ENCODE measurements at places on chromosomes 3 and 15.

DNA sequence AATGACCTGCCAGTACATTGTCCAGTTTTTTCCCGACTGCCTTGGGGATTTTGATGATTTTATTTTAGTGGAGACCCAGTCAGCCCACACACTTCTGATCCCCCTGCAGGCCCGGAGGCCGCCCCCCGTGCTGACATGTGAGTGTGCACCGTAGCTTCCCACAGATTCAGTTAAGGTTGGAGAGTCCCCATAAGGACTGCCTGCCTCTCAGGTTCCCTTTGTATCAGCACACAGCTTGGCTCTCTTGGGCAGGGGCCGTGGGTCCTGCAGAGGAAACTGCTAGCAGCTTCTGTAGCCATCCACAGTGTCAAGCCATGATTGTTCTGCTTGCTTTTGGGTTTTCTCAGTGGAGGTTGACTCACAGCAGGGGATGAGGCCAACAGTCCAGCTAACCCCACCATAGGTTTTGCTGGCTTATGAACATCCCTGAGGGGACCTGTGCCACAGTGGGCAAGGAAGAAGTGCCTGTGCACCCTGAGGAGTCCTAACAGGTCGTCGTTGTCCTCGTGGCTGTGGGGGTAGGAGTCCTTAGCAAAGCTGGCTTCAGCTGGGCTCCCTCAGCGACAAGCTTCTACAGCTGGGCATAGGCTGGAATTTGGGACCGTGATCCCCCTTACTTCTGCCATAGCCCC, 46.4 kb downstream of the DLEC1 start:
- DNase-seq, result no peak

DNA sequence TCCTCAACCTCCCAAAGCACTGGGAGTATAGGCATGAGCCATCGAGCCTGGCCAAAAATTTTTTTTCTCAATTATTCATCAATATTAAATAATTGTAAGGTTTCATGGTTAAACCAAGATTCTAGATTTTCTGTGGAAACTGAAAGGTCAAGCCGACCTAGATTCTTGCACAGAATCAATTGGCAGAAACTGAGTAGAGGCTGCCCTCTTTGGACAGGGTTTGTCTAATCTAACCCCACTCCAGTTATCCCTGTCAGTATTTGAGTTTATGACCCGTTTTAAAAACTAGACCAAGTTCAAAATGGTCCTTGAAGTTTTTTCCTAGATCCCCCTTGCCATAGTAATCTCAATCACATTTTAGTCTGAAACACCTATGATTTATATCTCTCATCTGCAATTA, 8.6 kb upstream of the ADAM10 start:
- no peak for DNase-seq

- no peak for DNase-seq
Measured at GRCh38 chr15:74234598-74234875, 1.6 kb upstream of the CCDC33 start.

DNA sequence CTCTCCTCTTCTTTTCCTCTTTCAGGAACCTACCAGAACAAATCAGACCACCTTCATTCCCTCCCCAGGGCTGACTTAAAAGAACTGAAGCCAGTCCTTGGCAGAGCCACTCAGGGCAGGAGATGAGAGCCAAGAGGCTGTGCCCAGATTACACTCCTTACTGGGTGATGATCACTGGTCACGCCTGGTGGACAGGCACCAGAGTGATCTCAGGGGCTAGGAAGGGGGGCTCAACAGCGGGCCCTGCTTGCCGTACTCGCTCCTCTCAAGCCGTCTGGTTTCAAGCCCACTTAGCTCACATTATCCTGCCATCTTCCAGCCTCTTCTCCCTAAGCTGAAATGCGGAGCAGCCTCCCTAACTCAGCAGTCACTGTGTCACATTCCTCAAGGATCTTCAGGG, 1.7 kb upstream of the FAH start:
- DNase-seq, result no peak

DNA sequence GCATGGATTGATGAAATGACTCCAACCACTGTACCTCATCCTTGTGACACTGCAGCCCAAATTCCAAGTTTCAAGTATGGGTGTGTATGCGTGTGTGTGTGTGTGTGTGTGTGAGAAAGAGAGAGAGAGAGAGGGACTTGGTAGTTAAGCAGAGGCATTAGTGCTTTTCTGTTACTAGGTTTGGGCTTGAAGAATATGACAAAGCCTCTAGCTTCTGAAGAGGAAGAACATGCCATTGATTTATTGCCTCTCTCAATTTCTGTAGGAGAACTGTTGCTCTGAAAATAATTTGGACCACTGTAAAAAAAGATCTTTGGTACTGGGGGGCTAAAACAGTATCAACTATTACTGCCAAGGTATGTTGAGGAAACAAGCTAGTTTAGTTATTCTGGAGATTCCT, 139.2 kb downstream of the AQP9 start:
- no peak for DNase-seq

DNA sequence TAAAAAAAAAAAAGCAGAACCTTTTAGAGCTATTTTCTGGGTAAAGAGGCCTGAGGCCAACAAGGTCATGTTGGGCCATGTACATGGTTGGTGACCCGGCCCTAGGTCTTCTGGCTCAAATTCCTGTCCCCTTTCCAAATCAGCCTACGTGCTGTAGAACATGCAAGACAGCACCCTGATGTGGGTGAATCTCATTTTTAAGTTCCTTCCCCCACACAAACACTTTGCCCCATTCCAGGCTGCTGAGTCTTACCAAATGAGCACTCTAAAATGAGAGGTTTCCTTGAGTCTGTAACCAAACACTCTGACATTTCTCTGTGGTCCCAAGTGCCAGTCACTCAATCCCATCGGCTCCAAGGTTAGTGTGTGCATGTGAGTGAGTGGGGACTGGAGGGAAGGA, 9.4 kb downstream of the BCL6 start:
- DNase-seq, result peak; percentile 38

GRCh38 chr3:8882642-8883041, 80.6 kb downstream of the RAD18 start:
- DNase-seq, result no peak

- no peak for DNase-seq
Measured at GRCh38 chr3:7333125-7333524, 472.2 kb downstream of the GRM7 start.

DNA sequence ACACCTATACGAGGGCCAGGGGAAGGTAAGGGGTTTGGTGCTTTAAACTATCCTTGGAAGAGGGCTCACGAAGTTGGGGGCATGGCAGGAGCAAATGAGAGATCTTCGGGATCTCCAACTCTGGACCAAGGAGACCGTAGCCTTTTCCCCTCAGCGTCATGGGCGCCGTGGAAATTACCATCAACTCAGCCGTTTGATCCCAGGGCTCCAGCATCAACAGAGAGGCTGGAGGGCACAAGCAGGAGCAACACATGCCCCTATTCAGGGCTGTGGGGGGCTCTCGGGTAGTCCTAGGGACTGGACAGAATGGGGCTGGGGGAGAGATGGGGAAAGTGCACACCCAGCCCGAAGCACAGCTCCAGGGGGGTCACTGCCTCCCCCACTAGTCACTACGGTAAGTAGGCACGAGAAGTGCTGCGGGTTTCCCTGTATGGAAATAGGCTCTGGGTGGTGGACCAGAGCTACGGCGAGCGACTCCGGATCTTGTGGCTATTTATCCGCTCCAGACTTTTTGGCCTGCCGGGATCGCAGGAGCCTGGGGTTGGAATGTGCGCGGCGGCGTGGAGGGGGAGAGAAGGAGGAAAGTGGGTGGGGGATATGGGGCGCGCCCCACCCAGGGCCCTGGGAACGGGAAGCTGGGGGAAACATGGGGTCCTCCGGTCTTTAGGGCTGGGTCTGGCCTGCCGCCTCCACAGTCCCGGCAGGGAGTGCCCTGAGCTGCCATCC, 539 bp upstream of the LAMB2 start:
- peak; percentile 92 for DNase-seq

- no peak for DNase-seq
Measured at GRCh38 chr3:192804502-192804901, 77.2 kb upstream of the FGF12 start.

- no peak for DNase-seq
Measured at GRCh38 chr3:170752571-170753155, 117.3 kb downstream of the RPL22L1 start.
